ENCODE measurements at places on chromosomes 7 and 10. TPM values are rescaled to one million over a fixed set of nuclear protein-coding genes. Genes with fewer than 3 reads are reported as not detected.

Gene PPP1R3C
- total RNA-seq, result 129 TPM

Gene MIOS
- 19.7 TPM for total RNA-seq

Gene GIMAP5
- total RNA-seq, result 8.8 TPM

Gene HOXA13
- total RNA-seq, result not detected

Gene HOXA6
- total RNA-seq, result not detected

Gene DYDC2
- total RNA-seq, result 1.1 TPM

Gene AGAP9
- 6.1 TPM for total RNA-seq

Gene SOSTDC1
- total RNA-seq, result not detected

Gene FBXO24
- total RNA-seq, result 0.25 TPM

DNA sequence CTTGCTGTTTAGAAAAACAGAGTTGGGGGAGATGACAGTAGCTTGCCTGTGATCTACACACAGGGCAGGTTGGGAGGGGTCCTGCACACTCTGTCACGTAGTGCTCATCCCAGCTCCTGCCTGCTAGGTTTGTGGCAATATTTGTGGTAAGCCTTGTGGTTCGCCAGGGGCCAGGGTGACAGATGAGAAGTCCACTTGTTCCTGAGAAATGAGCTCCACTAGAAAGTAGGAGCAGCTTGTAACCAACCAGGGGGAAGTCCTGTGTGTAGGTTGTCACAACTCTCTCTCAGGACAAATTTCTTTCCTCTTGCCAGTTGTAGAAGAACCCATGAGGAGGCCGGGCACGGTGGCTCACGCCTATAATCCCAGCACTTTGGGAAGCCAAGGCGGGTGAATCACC lies 147.0 kb downstream of the TCF7L2 start:
- no peaks in the 10 kb centered on the region for H3K36me3 ChIP-seq
- no peaks in the 10 kb centered on the region for H3K4me1 ChIP-seq
- H3K4me3 ChIP-seq, result no peak overlapping the region
- H3K27me3 ChIP-seq, result no peaks in the 10 kb centered on the region
- H3K27ac ChIP-seq, result no peak overlapping the region

DNA sequence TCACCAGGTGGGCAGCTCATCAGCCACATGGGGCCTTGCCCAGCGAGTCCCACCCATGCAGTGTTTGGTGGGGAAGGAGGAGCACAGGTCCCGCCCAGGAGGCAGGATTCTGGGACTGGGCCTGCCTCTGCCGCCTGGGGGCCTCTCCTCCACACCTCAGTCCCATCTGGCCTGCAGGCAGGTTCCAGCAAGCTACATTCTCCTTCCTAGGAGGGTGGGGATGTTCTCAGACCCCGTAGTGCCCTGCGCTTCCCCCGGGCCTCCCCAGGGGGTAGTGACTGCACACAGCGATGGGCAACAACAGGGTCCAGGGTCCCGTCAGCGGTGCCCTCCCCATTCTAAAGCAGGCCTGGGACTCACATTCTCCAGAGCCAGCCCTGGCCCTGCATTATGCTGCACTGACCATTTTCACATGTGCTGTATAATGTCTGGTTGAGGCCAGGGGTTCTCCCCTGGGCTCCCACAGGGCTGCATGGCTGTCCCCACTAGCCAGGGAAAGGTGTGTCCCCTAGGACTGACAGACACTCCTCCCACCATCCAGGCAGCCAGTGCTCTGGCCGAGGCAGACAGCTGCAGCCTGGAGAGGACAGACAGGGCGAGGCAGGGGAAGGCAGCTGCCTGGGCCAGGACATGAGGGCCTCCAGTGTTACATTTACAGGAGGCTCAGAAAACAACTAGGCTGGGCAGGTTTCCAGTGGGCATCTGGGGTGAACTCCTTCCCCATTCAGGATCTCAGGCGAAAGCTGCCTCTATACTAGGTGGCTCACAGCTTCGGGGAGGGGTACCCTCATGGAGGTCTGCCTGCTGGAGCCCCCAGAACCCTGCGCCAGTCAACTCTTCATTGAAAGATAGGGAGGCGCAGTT lies 9.3 kb downstream of the RASGEF1A start:
- no peaks in the 10 kb centered on the region for H3K36me3 ChIP-seq
- H3K4me3 ChIP-seq, result no peak overlapping the region
- DNase-seq, result no peak
- no peak overlapping the region for H3K27ac ChIP-seq
- no peaks in the 10 kb centered on the region for H3K27me3 ChIP-seq
- H3K4me1 ChIP-seq, result no peaks in the 10 kb centered on the region

- no peaks in the 10 kb centered on the region for H3K4me1 ChIP-seq
Observed at GRCh38 chr10:34018129-34018528, 683.7 kb upstream of the NRP1 start.

DNA sequence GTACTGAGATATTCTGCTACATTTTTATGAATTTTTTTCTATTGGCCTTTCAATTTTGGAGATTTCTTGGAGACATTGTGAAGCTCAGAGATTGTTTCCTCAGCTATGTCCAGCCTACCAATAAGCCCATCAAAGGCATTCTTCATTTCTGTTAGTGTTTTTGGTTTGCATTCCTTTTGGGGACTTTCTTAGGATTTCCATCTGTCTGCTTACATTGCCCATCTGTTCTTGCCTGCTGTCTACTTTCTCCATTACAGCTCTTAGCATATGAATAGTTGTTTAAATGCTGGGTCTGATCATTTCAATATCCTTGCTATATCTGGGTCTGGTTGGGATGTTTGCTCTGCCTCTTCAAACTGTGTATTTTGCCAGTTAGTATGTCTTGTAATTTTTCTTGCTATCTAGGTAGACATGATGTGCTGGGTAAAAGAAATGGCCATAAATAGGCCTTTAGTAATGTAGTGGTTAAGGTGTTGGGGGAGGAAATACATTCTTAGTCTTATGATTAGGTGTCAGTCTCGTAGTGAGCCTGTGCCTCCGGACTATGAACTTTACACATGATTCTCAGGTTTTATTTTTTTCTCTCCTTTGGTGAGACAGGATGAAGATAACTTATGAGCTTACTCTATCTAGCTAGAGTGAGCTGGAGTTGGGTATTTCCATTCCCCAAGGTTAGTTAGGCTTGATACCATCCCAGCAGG lies 32.6 kb upstream of the NME8 start:
- H3K4me1 ChIP-seq, result no peaks in the 10 kb centered on the region
- no peak overlapping the region for H3K27ac ChIP-seq
- H3K4me3 ChIP-seq, result no peak overlapping the region
- DNase-seq, result no peak

DNA sequence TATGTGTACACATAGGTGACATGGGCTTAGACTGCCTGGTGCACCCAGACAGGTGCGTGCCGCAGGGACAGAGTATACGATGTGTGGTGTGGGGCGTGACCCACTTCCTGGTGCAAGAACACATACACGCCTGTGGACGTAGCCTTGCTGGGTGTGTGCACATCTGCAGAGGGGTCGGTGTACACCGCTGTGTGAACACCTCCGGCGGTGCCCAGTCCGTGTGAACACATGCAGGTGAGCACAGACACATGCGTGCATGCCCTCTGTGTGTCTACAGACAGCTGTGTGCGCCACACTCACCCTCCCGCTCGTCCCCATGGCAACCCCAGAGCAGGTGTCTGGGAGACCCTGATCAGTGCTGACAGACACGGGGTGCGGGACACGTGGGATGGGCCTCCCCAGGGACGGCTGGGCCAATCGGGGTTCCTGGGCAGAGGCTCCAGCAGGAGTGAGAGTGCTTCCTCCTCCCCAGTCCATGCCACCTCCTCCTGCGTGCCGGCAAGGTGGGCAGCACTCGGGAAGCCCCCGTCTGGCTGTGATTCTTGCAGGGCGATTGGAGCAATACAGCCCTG lies 23.4 kb downstream of the ELFN1 start:
- no peak for DNase-seq
- H3K36me3 ChIP-seq, result no peaks in the 10 kb centered on the region
- H3K27me3 ChIP-seq, result no peaks in the 10 kb centered on the region
- no peaks in the 10 kb centered on the region for H3K4me1 ChIP-seq
- no peak overlapping the region for H3K4me3 ChIP-seq
- H3K27ac ChIP-seq, result no peak overlapping the region

- H3K27me3 ChIP-seq, result no peaks in the 10 kb centered on the region
- peak; percentile 81 for DNase-seq
- H3K4me3 ChIP-seq, result no peak overlapping the region
- no peaks in the 10 kb centered on the region for H3K36me3 ChIP-seq
- no peak overlapping the region for H3K27ac ChIP-seq
Observed at GRCh38 chr7:73811760-73812168, 19.0 kb upstream of the CLDN4 start.

- no peaks in the 10 kb centered on the region for H3K4me1 ChIP-seq
- peaks cover 4% of the 10 kb centered on the region for H3K27me3 ChIP-seq
- no peaks in the 10 kb centered on the region for H3K36me3 ChIP-seq
- no peak overlapping the region for H3K4me3 ChIP-seq
- no peak overlapping the region for H3K27ac ChIP-seq
- no peak for DNase-seq
Observed at GRCh38 chr10:126508535-126509040, 120.3 kb upstream of the ADAM12 start.

GRCh38 chr10:19832699-19833098 lies 16.5 kb downstream of the PLXDC2 start:
- no peak for DNase-seq
- no peak overlapping the region for H3K4me3 ChIP-seq
- H3K27ac ChIP-seq, result no peak overlapping the region

GRCh38 chr7:142298627-142299026 lies 40.8 kb upstream of the PRSS58 start:
- H3K36me3 ChIP-seq, result no peaks in the 10 kb centered on the region
- H3K27ac ChIP-seq, result no peak overlapping the region
- no peaks in the 10 kb centered on the region for H3K27me3 ChIP-seq
- DNase-seq, result no peak

GRCh38 chr7:44580945-44581878 lies 819 bp downstream of the TMED4 start:
- H3K27me3 ChIP-seq, result no peaks in the 10 kb centered on the region
- H3K27ac ChIP-seq, result peak overlapping the region; percentile 96
- peak overlapping the region; percentile 93 for H3K4me3 ChIP-seq

- no peak overlapping the region for H3K4me3 ChIP-seq
- no peak overlapping the region for H3K27ac ChIP-seq
- peak; percentile 24 for DNase-seq
- no peaks in the 10 kb centered on the region for H3K4me1 ChIP-seq
- no peaks in the 10 kb centered on the region for H3K27me3 ChIP-seq
Observed at GRCh38 chr7:44654255-44654796, 47.9 kb downstream of the OGDH start.
